ENCODE measurements at places on chromosomes 4 and X. TPM values are rescaled to one million over a fixed set of nuclear protein-coding genes. Genes with fewer than 3 reads are reported as not detected.

- H3K36me3 ChIP-seq = no peaks in the 10 kb centered on the region
- H3K27me3 ChIP-seq = no peaks in the 10 kb centered on the region
Measured at GRCh38 chrX:151726751-151727150, 7.8 kb upstream of the CNGA2 start.

GRCh38 chr4:17560065-17560673 is 16.8 kb upstream of the LAP3 start:
- H3K36me3 ChIP-seq = no peaks in the 10 kb centered on the region
- no peak for DNase-seq
- H3K4me3 ChIP-seq = no peak overlapping the region
- H3K27me3 ChIP-seq = peaks cover 4% of the 10 kb centered on the region

DNA sequence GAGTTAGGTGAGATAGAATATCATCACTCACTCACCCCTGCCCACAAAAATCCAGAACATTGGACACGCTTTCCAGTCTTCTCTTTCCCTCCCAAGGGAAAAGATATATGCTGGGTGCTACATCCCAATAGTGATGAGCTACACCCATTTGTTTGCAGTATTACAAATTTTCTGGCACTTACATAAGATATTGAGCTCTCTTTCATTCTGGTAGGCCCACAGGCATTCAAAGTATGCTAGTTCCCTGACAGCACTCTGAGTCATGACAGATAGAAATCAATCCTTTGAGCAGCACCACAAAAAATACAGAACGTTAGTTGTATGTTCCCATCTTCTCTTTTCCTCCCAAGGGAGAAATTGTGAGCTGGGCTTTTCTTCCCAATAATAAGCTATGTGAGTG is 477.6 kb upstream of the GRID2 start:
- no peaks in the 10 kb centered on the region for H3K4me1 ChIP-seq
- no peaks in the 10 kb centered on the region for H3K36me3 ChIP-seq
- DNase-seq = no peak
- no peaks in the 10 kb centered on the region for H3K27me3 ChIP-seq
- no peak overlapping the region for H3K27ac ChIP-seq

- H3K36me3 ChIP-seq = no peaks in the 10 kb centered on the region
- peak; percentile 95 for DNase-seq
- no peak overlapping the region for H3K4me3 ChIP-seq
- peaks cover 6% of the 10 kb centered on the region for H3K4me1 ChIP-seq
- H3K27ac ChIP-seq = peak overlapping the region; percentile 95
- H3K27me3 ChIP-seq = no peaks in the 10 kb centered on the region
Measured at GRCh38 chr4:187908079-187908561, 87.5 kb upstream of the ZFP42 start.

DNA sequence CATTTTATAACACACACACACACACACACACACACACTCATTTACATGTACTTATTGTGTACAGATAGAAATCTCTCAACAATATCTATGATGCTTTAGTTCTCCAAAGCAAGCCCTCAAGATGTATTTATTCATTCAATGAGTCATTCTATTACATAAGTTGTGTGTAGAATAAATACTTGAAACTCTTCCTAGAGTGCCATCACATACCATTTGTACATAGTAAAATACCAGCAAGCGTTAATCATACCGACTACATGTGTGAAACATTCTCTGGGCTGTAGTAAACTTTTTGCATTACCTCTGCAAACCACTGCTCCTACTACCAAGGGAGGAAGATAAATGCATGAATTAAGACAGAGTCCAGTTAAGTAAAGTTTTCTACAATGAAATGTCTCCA is 70.9 kb downstream of the EPHA5 start:
- H3K4me1 ChIP-seq = no peaks in the 10 kb centered on the region
- no peaks in the 10 kb centered on the region for H3K36me3 ChIP-seq
- peak; percentile 5 for DNase-seq
- no peaks in the 10 kb centered on the region for H3K27me3 ChIP-seq
- no peak overlapping the region for H3K27ac ChIP-seq

GRCh38 chr4:29588617-29589016 is 1131.6 kb upstream of the PCDH7 start:
- DNase-seq = peak; percentile 2
- H3K4me1 ChIP-seq = no peaks in the 10 kb centered on the region
- no peak overlapping the region for H3K4me3 ChIP-seq
- H3K27ac ChIP-seq = no peak overlapping the region
- no peaks in the 10 kb centered on the region for H3K27me3 ChIP-seq

GRCh38 chrX:78603908-78604307 is 55.2 kb downstream of the RTL3 start:
- H3K4me3 ChIP-seq = no peak overlapping the region
- DNase-seq = no peak
- no peaks in the 10 kb centered on the region for H3K36me3 ChIP-seq
- H3K27me3 ChIP-seq = no peaks in the 10 kb centered on the region
- H3K27ac ChIP-seq = no peak overlapping the region
- no peaks in the 10 kb centered on the region for H3K4me1 ChIP-seq

GRCh38 chr4:123974386-123975149 is 578.0 kb downstream of the SPRY1 start:
- H3K4me1 ChIP-seq = peaks cover 2% of the 10 kb centered on the region
- no peaks in the 10 kb centered on the region for H3K36me3 ChIP-seq
- H3K27ac ChIP-seq = no peak overlapping the region

The TEX13C gene
- polyA plus RNA-seq = not detected

The PCDH10 gene
- polyA plus RNA-seq = 2.0 TPM

The GYG2 gene
- polyA plus RNA-seq = 9.6 TPM

The PLAC8 gene
- polyA plus RNA-seq = not detected

The ARR3 gene
- polyA plus RNA-seq = not detected

The ARAP2 gene
- polyA plus RNA-seq = 0.13 TPM

The SLC6A14 gene
- not detected for polyA plus RNA-seq

The RRH gene
- 0.05 TPM for polyA plus RNA-seq

The MTM1 gene
- 2.1 TPM for polyA plus RNA-seq

The FAM149A gene
- polyA plus RNA-seq = 0.70 TPM

The MUC7 gene
- polyA plus RNA-seq = not detected

The ELF2 gene
- polyA plus RNA-seq = 13.7 TPM
